Astrocyte of the spinal cord (primary cell): ENCODE measurements at places on chromosomes 1 and 21.
A peak's percentile ranks its signal among the peaks of the same experiment; 100 is the strongest.

DNA sequence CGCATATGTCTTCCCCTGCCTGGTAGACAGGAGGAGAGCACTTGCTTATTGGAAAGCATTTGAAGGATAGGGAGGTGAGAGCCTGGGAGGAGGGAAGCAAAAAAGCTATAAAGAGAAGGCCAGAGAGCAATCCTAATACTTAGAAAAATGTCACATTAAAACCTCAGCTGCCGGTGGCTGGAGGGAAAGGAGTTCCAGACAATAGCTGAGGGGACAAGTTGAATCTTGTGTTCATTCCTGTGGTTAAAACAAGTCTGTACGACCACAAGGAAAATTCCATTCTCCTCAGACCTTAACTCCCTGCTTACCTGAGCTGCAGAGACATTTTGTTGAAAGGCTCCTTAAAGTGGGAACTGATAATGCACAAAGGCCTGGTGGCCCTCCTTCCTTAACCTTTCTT, 218.8 kb upstream of the CAMK1G start:
- DNase-seq: no peak

DNA sequence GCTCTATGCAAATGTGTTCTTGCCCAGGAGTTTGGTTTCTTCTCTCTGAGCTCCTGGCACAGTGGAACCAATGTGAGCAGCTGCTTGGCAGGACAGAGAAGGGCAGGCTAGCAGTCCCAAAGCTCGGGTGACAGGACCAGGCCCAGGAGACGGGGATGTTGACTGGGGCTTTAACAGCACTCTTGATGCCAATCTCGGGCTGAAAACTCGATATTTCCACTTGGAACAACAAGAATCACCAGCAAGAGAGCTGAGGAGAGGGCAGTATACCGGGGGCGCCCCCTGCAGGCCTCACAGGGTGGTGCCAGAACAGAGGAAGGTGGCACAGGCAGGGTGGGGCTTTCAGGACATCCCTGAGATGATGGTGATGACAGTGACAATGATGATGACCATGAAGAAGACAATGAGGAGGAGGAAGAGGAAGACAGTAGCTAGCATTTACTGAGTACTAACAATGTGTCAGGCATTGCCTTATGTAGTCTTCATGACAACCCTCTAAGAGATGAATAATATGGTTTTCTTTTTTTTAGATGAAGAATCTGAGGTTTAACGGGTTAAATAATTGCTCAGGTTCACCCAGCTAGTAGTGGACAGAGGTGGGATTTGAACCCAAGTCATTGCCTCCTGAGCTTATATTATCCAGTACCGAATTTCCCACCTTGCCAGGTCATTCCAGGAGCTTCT, 2.7 kb upstream of the KCNJ9 start:
- no peak for DNase-seq

GRCh38 chr1:93615582-93616150, 66.0 kb downstream of the BCAR3 start:
- DNase-seq: peak; percentile 77

GRCh38 chr1:8137481-8138244, 111.6 kb upstream of the ERRFI1 start:
- DNase-seq: peak; percentile 98

- DNase-seq: no peak
Measured at GRCh38 chr1:169495046-169495775, 9.5 kb upstream of the SLC19A2 start.

DNA sequence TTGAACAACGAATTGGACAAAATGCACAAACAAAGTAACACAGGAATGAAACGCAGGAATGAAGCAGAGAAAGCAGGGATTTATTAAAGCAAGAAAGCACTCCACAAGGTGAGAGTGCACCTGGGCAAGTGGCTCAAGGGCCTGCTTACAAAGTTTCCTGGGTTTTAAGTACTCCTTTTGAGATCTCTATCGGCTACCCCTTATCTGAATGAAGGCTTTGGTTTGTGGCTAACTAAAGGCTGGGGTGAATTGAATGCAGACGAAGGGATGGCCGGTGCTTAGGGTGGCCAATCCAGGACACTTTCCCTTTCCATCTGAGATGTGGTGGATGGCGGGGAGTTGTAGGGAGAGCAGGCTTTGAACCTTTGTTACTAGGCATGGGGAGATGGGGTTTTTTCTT, 151.4 kb upstream of the KIAA0040 start:
- no peak for DNase-seq

DNA sequence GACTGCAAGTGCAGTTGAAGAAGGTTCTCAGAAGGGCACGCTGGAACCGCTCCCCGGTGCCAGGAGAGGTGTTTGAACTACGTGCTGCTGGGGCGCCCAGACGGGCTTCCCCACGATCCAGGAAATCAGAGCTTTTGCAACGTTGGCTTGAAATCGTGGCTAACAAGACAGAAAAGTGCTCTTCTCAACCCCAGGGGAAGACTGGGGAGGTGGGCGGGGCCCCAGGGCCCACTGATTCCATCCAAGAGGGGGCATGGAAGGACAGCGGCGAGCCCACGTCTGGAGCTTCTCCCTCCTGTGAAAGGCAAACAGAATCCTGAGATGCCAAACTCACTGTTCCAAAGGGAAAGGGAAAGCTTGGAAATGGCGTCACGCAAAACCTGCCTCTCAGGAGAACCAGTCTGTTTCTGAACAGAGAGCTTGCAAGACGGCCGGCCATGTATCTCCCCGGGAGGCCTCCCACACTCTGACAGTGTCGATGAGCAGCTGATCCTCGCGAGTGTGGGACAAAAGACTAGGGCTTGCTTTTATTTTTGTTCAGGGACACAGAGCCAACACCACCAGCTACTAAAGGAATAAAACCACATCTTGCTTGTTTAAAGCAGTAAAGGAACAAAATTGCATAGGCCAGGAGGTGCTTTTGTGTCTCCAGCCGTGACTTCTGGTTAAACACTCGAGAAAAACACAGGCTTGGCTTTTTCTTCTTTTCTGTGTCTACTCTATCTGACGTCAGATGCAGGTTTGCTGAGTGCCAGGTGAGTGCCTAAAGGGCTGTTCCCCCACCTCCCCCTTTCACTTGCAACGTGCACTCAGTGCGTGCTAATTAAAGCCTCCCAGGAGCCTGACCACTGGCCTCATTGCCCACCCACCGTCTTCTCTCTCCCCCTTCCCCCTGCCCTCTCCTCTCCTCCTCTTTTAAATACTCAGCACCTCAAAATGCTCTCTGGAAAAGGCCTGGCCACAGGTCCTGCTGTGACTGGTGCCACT, 41.5 kb downstream of the LRRC3 start:
- no peak for DNase-seq

GRCh38 chr1:238406098-238406860, 515.6 kb upstream of the ZP4 start:
- DNase-seq: no peak

DNA sequence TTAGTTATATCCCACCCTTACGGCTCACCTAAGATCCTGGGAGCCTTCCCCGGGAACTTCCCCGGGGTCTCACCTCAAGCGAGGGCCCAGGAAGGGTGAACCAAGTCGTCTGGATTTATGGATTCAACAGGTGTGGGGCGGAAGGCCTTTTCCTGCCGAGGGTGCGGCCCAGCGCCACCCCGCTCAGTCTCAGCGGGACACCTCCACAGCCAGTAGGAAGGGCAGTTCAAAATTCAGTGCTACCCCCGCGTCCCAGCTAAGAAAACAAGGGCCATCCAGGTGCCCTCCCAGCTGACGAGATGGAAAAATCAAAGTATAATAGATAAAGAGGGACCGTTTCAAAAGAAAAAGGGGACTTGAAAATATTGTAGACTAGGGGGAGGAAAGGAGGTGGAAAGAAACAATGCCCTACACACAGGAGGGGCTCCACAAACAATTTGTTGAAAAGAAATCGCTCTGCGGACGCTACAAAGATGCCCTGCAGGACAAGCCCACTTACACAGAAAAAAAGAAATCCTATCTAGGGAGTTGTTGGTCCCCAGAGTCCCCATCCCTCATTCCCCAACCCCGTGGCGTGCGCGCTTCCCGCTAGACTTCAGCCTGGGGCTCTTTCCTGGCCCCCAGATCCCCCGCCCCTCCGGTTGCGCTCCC, 1.3 kb downstream of the SLC2A1 start:
- DNase-seq: no peak

DNA sequence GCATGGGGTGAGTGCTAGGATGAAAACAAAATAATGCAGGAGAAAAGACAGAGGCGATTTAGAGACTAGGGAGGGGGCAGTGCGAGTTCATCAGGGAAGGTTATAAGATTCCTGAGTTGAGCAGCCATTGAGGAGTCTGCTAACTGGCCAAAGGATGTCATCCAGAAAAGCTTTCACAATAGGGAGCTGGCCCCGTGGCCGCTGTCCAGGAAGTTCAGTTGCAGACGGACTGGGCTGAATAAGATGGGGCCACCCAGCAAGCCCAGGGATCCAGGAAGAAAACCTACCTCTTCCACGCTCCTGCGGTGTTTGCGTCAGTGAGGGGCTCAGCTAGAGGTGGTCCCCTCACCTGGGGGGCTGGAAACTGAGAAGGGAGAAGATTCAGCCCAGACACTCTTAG, 4.0 kb upstream of the PKP1 start:
- no peak for DNase-seq

DNA sequence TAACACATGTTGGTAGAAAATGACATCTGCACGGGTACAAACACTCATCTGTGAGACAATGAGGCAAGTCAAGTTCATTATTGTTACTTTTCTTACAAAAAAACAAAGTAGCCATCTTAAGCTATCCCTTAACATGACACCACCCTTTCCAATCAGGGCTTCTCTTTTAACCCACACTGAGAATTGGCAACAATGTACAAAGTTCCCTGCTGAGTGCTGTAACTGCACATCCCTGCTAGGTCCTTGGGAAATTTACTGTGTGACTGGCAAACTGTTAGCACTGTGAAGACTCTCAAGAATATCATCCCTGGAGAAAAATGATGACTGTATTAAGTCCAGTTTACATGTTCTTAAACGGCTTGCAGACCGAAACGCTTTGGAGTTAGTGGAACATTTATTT, 185.8 kb upstream of the PLD5 start:
- no peak for DNase-seq

DNA sequence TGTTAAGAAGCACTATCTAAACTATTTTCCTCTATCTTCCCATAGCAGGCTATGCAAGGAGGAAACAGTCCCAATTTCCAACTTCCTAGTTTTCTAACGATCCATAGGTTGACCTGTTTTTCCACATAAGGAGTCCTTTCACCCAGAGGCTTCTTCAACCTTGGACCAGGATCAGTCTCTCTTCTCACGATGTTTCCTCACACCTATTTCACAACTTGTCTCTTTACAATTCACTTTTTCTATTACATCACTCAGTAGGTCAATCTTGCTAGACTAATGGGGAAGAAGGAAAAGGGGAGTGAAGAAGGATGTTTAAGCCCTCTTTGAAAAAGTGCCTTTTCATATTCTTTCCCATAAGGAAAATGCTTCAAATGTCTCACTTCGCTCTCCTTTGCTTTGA, 15.9 kb downstream of the PALMD start:
- no peak for DNase-seq

GRCh38 chr1:183302452-183303322, 115.5 kb downstream of the NMNAT2 start:
- no peak for DNase-seq

- DNase-seq: no peak
Measured at GRCh38 chr1:44681905-44682882, 7.7 kb downstream of the ARMH1 start.

GRCh38 chr21:44315691-44316203, 15.9 kb downstream of the PFKL start:
- no peak for DNase-seq

DNA sequence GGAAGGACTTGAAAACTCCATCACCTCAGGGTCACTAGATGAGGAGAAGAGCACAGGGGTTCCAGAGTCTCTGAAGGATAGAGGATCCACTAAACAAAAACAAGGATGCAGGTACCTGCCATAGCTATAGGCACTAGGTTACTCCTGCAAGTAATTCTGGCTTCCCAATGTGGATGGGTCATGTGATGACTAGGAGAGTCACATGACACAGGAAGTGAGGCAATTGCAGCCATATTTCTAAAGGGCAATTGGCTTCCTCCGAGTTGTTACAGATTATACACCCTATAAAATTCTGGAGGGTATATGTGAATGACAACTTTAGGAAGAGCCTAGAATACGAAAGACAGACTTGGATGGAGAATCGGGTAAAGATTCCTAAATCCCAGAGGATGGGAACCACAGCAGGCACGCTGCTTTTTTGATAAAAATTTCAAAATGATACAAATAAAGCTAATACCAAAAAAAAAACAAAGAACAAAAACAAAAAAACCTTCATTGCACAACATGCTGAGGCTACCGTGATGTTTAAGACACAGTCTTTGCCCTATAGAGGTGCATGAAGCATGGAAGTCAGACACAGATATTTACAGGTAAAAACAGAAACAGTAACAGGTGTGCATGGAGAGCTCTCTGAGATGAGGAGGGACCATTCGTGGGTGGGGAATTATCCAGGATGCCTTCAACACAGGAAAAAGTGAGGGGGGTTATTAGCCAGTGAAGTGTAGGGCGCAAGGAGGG, 10.5 kb downstream of the MTX1 start:
- DNase-seq: peak; percentile 70

GRCh38 chr1:185144233-185144632, 12.5 kb downstream of the TRMT1L start:
- peak; percentile 27 for DNase-seq

GRCh38 chr1:229495782-229496181, 12.4 kb downstream of the NUP133 start:
- no peak for DNase-seq

DNA sequence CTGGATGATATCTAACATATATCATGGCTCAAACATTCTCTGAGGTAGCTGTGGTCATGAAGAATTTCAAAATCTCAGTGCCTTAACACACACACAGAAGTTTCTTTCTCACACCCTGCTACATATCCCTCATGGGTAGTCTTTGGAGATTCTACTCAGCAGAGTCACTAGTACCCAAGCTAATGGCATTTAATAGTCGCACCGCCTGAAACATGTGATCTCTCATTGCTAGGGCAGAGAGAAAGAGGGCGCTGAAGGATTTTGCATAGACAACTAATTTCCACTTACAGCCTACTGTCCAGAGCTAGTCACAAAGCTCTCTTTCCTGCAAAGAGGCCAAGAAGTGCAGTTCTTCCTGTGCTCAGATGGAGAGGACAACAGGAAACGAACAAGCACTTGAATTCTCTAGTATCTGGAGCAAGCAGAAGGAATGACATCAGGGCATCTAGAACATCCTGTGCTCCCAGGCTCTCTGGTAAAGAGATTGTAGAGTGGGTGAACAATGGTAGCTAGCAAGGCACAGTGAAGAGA, 183.4 kb upstream of the PTBP2 start:
- peak; percentile 64 for DNase-seq

- no peak for DNase-seq
Measured at GRCh38 chr1:161199506-161200139, 769 bp upstream of the ADAMTS4 start.

GRCh38 chr1:21149430-21149854, 27.3 kb downstream of the EIF4G3 start:
- DNase-seq: peak; percentile 67
